ENCODE measurements at places on chromosomes 1 and 21. TPM values are rescaled to one million over a fixed set of nuclear protein-coding genes. Genes with fewer than 3 reads are reported as not detected.

DNA sequence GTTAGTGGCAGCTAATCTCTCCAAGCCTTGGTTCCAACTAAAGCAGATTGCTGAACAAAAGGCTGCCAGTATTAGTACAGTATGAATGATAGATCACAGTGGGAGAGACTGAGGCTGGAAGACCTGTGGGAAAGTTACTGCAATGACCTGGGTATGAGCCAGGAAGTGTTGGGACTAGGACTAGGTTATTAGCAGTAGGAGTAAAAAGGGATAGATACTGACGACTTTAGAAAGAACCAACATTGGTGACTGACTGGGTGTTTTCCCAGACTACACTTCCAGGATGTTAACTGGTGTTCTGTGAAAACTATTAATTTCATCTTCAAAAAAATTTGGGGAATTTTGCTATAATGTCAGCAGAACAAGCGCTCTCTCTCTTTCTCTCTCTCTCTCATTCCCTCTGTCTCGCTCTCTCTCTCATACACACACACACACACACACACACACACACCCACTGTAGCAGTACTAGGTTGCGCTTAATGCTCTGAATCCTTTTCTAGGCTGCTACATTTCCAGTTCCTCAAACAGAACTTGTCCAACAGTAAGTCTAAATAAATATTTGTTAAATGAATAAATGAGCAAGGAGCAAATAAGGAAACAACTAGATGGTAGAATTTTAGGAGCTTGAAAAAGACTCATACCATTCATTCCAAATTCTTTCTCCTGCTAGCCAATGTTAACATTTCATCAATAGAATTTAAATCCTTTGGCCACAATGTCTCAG is 47.6 kb upstream of the RGS8 start:
- no peak for DNase-seq
- no peaks in the 10 kb centered on the region for H3K36me3 ChIP-seq
- no peak overlapping the region for H3K4me3 ChIP-seq
- H3K27me3 ChIP-seq: peaks cover 14% of the 10 kb centered on the region

DNA sequence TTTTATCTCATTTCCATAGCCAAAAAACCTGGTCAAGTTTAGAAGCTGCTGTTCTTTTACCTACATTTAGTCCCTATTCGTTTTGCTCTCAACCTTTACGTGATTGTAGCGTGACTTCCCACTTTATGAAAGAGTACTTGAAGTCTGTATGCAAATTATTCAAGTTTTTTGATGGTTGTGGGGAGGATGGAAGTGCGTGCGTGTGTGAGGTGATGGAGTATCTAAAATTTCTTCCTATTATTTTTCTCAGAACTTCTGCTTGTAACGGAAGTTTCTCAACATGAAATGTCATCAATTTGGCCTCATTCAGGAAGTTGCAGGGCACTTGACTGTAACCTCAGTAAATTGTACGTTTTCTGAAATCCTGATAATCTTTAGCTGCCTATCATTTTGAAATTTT is 64.0 kb downstream of the SAMSN1 start:
- H3K27ac ChIP-seq: peak overlapping the region; percentile 77
- H3K4me1 ChIP-seq: peaks cover 11% of the 10 kb centered on the region
- no peak for DNase-seq

DNA sequence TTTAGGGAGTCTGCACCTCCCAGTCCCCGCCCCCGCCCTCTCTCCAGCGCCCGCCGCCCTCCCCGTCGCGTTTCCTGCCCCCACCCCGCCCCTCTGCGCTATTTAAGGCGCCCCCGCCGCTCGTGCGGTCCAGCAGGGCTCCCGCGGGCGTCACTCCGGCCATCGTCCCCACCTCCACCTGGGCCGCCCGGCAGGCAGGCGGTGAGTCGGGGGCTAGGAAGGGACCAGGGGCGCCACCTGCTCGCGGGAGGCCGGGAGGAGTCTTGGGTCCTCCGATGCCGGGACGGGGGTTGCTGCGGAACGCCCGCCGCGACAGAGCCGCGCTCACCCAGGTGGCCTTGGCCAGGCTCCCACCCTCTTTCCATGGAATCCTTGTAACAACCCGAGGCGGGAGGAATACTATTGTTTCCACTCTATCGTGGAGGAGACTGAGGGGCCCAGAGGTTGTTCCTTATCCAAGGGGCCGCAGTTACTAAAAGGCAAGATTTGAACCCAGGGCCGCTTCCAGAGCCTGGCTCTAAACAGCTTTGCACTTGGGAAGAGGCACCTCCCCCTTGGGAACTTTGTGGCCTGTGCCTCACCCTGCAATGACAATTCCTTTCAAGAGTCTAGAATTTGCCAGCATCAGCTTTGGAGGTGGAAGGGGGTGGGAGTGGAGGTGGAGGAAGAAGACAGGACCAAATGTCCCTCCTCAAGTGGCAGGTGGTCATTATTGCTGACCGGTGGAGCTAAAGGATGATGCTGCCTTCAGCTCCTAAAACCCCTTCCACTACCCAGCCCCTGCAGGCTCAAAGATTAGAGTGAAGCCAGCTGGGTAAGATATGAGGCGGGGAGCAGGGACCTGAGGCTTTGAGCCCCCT is at the start of gene GJA4:
Gene GJA4, plus strand, starts transcription at position 132 of the 860 bp plus-strand sequence. CDS start 1,215 bp downstream, outside the sequence.
- DNase-seq: no peak
- peaks cover 6% of the 10 kb centered on the region for H3K4me1 ChIP-seq
- H3K4me3 ChIP-seq: peak within 1 kb of the TSS; percentile 56

GRCh38 chr1:91754348-91754747 is 131.6 kb downstream of the TGFBR3 start:
- DNase-seq: no peak
- peak overlapping the region; percentile 34 for H3K27ac ChIP-seq
- H3K4me3 ChIP-seq: no peak overlapping the region
- no peaks in the 10 kb centered on the region for H3K36me3 ChIP-seq
- H3K27me3 ChIP-seq: no peaks in the 10 kb centered on the region

DNA sequence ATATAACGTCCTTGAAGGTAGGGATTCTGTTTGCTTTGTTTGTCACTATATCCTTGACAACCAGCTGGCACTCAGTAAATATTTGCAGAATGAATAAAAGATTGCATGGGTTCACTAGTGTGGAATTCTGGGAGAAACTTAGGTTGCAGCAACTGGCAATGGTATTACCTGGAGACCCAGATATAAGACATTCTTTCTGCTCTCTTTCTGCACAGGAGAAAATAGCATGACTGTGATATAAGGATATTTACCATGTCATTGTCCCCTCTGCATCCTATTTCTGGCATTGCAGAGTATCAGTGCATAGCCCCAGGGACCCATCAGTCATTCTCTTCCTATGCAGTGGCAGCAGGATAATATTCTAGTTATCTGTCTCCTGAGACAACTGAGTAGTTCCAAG is 308.9 kb upstream of the LRRC7 start:
- H3K27ac ChIP-seq: no peak overlapping the region
- H3K4me1 ChIP-seq: no peaks in the 10 kb centered on the region
- H3K27me3 ChIP-seq: no peaks in the 10 kb centered on the region
- H3K36me3 ChIP-seq: no peaks in the 10 kb centered on the region

GRCh38 chr1:170402476-170403311 is 129.3 kb upstream of the GORAB start:
- H3K36me3 ChIP-seq: no peaks in the 10 kb centered on the region

- peaks cover 14% of the 10 kb centered on the region for H3K4me1 ChIP-seq
- no peak for DNase-seq
- no peaks in the 10 kb centered on the region for H3K27me3 ChIP-seq
- no peak overlapping the region for H3K27ac ChIP-seq
- no peaks in the 10 kb centered on the region for H3K36me3 ChIP-seq
Measured at GRCh38 chr1:28266920-28267322, 7.6 kb downstream of the SESN2 start.

ACTA1 gene
- total RNA-seq: not detected

LCE6A gene
- total RNA-seq: not detected

SMPDL3B gene
- not detected for total RNA-seq
